ENCODE measurements at places on chromosomes 13 and 19.

DNA sequence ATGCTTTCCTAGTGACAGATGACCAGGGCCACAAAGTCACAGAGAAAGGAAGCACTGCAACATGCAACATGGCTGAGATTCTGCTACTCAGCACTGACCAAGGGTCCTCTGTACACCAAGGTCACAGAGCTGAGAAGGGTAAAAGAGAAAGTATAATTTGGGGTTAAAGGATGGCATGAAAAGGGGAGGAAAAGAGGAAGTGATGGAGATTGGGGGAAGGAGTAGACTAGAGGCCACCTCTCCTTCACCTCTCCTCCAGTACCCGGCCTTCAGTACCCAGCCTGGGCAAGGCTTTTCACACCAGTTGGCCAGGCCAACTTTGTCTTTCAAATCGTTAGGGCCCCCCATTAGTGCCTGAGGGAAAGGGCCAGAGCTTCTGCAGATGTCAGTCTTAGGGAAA is 6.3 kb upstream of the RPS19 start:
- DNase-seq, result no peak

DNA sequence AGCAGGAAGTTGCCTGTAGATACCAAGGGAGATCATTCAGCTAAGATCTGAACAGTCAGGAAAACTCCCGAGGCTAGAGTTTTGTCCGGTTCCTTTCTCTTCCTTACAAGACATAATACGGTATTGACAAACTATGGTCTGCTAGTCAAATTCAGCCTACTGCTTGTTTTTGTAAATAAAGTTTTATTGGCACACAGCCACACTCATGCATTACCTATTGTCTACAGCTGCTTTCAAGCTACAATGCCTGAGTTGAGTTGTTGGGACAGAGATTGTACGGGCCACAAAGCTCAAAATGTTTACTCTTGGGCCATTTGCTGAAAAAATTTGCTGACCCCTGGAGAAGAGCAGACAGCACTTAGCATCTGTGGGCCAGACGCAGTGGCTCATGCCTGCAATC is 2.5 kb downstream of the SLC1A6 start:
- DNase-seq, result no peak

DNA sequence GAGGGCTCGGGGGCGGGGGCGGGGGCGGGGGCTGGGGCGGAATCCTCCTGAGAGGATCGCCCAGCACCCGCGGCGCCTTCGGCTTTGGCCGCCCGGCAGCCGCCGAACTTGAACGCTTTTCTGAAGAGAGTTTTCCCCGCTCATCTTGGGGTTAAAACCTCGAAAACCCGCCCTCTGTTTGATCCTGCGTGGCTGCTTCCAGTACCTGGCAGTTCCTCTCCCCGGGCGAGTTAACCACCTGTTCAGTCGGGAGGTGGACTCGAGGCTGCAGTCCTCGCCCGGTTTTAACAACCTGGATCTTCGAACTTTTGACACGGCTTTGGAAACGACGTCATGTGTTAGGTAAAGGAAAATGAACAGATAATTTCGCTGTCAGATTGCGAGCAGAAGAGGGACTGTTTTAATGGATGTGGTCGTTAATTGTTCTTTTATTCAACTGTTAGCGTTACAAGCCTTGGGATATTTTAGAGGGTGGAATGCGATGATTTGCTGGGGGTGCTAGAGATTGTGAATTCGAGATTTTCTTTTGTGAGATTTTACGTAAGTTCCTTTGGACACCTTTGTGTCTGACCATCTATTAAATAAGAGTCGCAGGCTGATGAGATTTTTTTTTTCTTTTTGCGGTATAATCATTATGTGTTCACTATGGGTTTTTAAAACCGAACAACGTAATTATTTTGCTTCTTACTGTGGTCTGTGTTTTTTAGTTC is 1.0 kb downstream of the FNDC3A start:
- DNase-seq, result no peak

DNA sequence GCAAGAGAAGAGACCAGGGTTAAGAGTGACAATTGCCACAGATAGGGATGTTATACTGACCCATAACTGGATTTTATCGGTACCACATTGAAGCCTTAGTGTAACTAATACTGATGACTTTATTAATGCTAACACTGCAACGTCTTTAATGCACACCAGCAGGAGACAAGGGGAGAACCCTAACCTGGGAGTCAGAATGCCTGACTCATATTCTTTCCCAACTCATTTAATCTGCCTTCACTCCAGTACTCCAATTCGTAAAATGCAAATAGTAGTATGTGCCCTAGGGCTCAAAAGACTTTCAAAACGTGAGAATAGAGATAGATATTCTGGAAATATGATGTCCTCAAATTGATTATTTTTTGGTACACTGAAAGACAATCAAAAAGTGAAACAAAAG is 62.4 kb downstream of the GPC6 start:
- DNase-seq, result no peak

- no peak for DNase-seq
These were observed 10.1 kb downstream of the NLRP12 start for GRCh38 chr19:53813996-53814395.

DNA sequence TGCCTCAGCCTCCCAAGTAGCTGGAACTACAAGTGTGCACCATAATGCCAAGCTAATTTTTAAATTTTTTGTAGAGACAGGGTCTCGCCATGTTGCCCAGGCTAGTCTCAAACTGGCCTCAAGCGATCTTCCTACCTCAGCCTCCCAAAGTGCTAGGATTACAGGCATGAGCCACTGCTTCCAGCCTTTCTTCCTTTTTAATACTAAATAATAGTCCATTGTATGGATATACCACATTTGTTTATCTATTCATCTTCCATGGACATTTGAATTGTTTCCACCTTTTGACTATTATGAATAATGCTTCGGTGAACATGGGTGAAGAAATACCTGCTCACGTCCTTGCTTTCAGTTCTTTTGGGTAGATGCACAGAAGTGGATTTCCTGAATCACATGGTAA is 24.4 kb downstream of the GARRE1 start:
- DNase-seq, result no peak

GRCh38 chr19:48290401-48290770 is 20.5 kb downstream of the ZNF114 start:
- no peak for DNase-seq

DNA sequence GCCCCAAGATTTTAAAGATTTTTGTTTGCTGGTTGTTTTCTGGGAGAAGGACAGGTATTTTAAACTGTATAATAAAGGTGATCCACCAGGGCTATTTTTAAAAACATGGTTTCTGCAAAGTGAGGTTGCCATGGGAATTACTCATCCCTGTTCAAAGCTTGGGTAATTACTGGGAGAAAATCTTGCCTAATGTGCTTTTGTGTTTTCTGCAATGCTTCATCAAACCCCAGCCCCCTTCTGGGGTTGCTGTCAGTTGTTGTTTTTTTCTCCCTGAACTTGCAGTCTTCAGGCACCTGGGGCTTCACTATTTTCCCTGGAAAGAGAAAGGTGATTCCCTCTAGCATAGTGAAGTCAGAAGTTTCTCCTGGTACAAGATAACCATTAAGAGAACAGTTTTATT is 277.2 kb downstream of the NALCN start:
- no peak for DNase-seq

DNA sequence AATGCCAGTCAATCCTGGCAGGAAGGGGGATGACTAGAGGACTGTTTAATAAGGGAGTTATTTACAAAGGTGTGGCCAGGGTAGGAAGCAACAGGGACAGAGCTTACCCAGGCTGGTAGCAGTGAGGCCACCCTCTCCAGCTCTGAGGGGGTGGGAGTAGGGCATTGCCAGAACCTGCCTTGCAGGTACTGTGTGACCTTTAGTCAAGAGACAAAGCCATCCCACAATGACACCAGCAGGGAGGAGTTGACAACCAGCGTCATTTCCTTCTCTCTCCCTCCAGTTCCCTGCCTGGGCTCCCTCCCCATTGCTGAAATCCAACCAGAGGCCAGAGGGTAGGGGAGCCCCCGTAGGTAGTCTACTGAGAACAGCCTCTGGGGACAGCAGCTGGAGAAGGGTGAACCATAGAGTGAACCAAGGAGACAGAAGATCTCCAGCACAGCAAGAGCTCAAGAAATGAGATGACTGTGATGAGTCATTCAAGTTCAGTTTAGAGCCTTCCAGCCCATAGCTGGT is 33.3 kb upstream of the SPATA13 start:
- no peak for DNase-seq

DNA sequence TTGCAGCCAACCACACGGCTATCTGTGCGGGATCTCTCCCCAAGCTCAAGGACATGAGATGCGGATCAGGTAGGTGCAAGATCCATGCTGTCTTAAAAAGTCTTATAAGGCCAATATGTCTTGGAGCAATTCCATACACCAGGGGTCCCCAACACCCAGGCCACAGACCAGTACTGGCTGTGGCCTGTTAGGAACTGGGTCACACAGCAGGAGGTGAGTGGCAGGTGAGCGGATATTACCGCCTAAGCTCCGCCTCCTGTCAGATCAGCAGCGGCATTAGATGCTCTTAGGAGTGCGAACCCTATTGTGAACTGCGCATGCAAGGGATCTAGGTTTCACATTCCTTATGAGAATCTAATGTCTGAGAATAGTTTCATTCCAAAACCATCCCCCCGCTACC is 68.8 kb upstream of the ZNF599 start:
- no peak for DNase-seq

GRCh38 chr19:33751436-33751770 is 45.3 kb upstream of the KCTD15 start:
- no peak for DNase-seq

GRCh38 chr13:36919171-36919832 is 736 bp downstream of the SMAD9 start:
- DNase-seq, result no peak

DNA sequence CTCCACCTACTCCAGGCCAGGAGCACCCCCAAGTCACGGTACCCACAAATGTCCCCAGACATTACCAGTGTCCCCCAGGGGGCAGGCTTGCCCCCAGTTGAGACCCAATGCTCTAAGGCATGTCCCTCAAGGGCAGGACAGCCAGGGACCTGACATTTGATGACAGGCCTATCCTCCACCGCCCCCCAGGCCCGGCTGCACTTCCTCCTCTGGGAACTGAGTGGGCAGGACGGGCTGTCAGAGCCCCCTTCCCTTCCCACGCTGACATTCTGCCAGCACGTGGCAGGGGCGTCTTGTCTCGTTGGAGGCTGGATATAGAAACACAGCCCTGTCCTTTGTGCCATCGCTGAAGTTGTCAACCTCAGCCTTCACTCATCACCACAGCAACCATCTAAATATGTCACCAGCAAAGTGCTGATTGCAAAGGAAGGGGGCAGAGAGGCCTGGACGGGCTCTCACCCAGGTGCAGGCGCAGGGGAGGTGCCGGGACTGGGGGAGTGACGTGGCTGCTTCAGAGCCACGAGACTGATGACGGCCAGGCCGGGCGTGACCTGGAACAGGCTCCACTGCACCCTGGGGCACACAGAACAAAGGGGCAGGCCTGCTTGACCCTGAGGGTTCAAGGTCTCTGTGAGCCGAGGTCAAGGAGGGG is 38.4 kb downstream of the GNG7 start:
- peak; percentile 2 for DNase-seq

DNA sequence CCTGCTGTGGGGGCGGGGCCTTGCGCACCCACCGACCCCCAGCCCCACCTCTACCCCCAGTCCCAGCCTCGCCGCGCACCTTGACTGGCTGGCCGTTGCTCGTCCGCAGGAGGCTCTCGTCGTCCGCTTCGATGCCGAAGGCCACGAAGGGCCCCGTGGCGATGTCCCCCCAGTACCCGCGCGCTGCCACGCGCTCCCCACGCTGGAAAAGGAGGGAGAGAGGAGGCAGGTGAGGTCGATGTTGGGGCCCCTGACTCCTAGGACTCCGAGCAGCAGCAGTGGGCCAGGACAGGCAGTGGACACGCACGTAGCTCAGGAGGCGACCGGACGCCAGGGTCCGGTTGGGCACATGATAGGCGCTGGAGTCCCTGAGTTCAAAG is 3.4 kb upstream of the TNNI3 start:
- no peak for DNase-seq

DNA sequence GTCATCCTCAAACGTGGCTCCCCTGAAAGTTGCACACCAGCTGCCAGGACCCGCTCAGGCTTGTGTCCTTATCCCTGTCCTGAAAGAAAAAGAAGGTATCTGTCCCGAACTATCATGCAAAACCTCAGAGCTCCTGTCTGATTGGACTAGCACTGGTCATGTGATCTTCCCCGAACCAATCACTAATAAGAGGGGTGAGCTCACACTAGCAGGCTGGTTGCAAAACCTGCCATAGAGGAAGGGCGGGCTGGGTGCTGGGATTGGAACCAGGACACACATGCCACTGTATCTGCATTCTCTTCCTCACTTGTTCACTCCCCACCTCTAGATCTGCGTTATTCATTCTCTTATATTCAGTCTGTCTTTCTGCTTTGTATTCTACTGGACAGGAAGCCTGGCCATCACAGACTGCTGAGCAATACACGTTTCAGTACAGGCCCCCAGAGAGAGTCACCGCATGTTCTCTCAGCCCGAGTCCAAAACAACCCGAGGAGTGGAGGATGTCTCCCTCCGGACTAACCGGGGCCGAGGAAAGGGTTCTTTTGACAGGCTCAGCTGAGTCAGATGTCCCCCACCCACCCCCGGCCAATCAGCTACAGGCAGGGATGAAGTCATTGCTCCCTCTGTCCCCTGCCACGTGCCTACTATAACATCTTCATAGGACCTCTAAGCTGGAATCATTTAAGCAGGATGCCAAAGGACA is 97.7 kb downstream of the SIPA1L3 start:
- no peak for DNase-seq

GRCh38 chr13:23392925-23393645 is 40.4 kb downstream of the SACS start:
- DNase-seq, result no peak

- no peak for DNase-seq
These were observed 399.0 kb downstream of the PCDH9 start for GRCh38 chr13:66830940-66831716.

DNA sequence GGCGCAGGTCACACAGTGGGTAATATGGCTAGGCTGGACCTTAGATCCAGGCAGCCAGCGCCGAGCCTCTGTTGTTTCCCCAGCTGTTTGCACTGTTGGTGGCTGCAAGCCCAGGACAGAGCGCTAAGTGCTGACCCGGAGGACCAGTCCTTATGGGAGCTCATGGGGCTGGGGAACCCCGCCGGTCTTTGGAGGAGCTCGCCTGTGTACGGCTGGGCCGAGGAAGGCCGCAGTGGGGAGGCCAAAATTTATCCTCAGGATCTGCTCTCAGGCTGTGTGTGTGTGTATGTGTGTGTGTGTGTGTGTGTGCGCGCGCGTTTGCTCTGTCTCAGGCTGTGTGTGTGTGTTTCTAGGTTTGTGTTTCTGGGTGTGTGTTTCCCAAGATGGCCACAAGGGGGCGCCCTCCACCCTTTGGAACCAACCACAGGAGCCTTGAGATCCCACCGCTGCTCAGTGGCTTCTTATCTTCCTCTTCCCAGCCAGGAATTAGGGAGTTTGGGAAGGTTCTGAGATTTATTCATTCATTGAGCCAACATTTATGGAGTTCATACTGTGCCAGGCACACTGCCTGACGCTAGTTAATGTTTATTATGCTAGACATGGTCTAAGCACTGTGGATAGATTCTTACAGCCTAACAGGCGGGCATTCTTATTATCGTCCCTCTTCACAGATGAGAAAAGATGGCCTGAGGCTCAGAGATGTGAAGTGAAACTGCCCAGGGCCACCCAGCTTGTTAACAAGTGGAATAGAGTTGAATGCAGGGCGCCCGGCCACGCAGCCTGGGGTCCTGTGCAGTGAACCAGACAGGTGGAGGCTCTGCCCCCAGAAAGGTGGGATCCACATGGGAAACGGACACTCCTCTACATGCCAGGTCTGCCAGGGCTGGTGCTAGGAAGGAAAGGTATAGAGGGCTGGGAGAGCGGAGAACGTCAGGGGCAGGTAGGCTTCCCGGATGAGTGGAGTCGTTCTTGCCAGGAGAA is 13.0 kb downstream of the PGLYRP1 start:
- DNase-seq, result peak; percentile 55

GRCh38 chr19:47896773-47897172 is 10.7 kb upstream of the SULT2A1 start:
- DNase-seq, result no peak

GRCh38 chr19:49086296-49086695 is 1.0 kb downstream of the SNRNP70 start:
- DNase-seq, result no peak

All from activated CD4-positive, alpha-beta T cell treated with anti-CD3 and anti-CD28 coated beads for 24 hours (primary cell).